ENCODE measurements at places on chromosomes 11 and 22.

GRCh38 chr11:121802542-121802941, 313.5 kb downstream of the BLID start:
- DNase-seq: no peak

DNA sequence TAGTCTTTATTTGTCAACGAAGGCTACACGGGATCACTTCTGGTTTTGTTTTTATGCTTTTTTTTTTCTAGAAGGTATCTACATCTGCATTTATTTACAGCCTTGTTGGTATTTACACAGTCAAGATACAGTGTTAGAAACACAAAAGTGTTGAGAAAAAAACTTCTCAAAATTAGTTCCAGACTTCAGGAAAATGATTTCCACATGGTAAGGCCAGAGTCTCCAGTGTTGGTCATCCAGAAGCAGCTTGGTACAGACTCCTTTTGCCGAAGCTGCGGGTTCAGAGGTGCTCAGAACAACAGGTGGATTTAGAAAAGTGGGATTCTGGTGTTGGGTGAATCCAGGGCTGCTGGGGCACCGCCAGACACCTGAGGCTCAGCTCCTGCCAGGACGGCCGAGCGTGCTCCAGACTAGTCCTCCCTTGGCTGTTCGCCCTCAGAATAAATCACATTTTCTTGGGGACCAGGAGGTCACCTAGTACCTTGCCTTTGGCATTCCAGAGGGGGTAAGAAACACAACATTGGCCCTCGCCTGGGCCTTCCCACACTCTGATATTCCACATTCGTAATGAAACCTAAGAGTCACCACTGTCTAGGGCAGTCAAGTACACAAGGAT, 78.7 kb upstream of the NARS2 start:
- no peak for DNase-seq

- no peak for DNase-seq
Observed at GRCh38 chr11:67419325-67420049, 4.0 kb downstream of the CARNS1 start.

GRCh38 chr11:117716521-117717440, 80.2 kb downstream of the DSCAML1 start:
- no peak for DNase-seq

GRCh38 chr11:108895579-108896480, 231.0 kb downstream of the DDX10 start:
- DNase-seq: peak; percentile 80

DNA sequence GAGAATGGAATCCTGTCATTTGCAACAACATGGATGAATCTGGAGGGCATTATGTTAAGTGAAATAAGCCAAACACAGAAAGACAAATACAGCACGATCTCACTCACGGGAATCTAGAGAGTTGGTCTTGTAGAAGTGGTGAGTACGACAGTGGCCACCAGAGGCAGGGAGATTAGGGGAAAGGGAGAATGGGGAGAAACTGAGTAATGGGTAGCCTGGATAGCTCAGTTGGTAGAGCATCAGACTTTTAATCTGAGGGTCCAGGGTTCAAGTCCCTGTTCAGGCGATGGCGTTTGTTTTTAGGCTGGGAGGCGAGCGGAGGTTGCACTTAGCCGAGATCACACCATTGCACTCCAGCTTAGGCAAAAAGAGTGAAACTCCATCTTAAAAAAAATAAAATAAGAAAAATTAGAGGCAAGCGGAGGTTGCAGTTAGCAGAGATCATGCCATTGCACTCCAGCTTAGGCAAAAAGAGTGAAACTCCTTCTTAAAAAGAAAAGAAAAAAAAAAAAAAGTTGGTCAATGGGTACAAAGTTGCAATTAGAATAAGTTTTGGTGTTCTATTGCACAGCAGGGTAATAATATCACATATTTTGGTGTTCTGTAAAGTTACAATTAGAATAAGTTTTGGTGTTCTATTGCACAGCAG, 95.7 kb upstream of the UBASH3B start:
- no peak for DNase-seq

DNA sequence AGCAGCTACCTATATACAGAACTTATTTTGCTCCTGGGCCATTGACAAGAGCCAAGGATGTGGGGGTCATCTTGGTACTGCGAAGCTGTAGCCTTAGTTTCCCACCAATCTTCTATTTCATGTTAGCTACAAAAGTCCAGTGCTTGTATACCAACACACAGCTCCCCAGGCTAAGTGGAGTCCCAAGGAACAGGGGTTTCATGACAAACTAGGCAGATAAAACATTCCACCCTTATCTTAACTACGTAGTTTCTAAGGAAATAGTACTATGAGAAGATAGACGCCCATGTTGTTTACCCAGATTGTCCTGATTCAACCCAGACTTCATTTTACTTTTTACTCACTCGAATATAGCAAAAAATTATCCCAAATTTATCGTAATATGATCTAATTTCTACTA, 218.5 kb downstream of the DYNC2H1 start:
- no peak for DNase-seq

- peak; percentile 49 for DNase-seq
Observed at GRCh38 chr22:46087816-46088277, 62.5 kb upstream of the PPARA start.

GRCh38 chr22:29726106-29726505, 6.3 kb downstream of the CABP7 start:
- DNase-seq: peak; percentile 64

GRCh38 chr22:21443057-21443734, 24.0 kb upstream of the TMEM191C start:
- no peak for DNase-seq

DNA sequence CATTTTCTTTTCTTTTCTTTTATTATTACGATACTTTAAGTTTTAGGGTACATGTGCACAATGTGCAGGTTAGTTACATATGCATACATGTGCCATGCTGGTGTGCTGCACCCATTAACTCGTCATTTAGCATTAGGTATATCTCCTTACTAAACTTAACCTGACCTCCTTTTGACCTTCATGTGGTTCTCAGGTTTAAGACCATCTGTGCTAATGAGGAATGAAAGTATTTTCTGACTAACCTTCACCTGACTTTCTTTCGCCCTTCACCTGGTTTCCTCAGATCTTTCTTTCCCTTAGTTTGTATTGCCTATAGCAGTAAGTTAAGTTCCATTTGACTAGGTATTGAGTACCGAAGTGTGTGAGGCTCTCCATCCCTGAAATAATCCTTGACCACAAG, 6.5 kb downstream of the EXPH5 start:
- DNase-seq: no peak

DNA sequence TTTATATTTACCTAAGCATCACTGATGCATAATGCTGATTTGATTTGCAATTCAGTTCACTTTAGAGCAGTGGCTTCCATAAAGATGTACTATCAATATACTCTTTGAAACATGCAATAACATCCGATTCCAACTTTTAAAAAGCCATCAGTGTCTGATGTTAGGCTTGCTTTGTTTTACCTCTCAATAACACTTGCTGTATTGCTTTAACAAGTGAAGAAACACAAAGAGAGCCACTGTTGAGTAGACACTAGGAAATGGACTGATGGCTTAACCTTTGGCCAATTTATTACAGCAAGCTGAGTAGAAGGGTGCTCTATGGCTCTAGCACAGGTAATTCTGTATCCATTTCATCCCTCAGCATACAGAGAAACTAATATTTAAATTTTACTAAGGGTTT, 122.1 kb downstream of the FCHSD2 start:
- DNase-seq: no peak

DNA sequence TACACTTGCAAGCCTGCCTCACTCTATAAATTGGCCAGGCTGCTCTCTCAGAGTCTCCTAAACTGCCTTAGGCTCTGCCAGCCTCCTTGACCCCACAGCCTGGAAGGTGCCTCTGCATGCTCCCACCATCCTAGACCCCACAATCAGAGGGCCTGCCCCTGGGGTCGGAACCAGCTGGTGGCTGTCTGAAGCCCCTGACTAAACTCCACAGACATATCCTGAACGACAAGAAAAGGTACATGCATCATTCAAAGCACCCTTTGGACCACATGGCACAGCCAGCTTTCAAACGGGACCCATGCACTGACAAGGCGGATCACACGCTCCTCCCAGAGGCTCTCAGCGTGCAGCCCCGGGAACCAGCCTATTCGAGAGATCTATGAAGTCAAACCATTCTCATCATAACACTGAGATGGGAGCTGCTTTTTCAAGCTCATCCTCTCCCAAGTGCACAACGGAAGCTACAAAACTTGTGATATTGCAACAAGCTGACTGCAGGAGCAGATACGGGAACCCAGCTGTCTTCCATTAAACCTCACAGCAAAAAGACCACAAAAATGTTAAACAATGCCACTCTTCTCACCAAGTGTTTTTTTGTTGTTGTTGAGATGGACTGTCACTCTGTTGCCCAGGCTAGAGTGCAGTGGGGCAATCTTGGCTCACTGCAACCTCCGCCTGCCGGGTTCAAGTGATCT, 8.1 kb downstream of the SHANK2 start:
- no peak for DNase-seq

DNA sequence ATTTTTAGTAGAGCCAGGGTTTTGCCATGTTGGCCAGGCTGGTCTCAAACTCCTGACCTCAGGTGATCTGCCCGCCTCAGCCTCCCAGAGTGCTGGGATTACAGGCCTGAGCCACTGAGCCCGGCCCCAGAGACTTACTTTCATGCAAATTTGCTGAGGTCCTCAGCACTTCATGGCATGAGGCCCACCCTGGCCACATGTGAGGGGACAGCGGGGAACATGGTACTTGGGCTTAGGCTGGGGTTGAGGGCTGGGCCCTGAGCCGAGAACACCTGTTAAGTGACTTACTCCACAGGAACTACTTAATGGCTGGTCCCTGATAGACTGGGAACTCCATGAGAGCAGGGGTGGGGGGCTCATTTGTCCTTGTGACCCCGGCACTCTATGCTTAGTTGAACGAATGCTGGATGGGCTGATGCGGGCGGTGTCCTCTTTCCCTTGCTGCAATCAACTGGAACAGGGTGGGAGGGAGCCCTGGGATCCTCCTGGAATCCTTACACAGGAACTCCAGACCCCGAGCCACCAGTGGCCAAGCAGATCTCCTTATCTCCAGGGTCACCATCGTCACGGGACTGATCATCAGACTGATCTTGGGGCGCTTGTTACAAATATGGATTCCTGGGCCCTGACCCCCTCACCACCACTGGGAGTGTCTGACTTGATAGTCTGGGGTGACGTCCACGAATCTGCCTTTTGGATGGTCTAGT, 1.0 kb downstream of the VSIG10L2 start:
- DNase-seq: no peak

DNA sequence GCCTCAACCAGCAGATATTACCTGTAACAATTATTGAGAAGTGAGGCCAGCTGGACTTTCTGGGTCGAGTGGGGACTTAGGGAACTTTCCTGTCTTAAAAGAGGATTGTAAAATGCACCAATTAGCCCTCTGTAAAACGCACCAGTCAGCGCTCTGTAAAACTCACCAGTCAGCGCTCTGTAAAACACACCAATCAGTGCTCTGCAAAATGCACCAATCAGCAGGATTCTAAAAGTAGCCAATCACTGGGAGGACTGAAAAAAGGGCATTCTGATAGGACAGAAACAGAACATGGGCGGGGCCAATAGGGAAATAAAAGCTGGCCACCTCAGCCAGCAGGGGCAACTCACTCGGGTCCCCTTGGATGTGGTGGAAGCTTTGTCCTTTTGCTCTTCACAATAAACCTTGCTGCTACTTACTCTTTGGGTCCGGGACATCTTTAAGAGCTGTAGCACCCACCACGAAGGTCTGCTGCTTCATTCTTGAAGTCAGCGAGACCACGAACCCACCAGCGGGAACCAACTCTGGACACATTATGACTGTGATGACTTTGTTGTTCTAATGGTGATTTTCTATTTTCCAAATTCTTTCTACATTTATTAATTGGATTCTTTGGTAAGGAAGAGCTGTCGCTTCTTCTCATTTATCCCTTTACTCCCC, 40.2 kb upstream of the FGF3 start:
- DNase-seq: no peak

DNA sequence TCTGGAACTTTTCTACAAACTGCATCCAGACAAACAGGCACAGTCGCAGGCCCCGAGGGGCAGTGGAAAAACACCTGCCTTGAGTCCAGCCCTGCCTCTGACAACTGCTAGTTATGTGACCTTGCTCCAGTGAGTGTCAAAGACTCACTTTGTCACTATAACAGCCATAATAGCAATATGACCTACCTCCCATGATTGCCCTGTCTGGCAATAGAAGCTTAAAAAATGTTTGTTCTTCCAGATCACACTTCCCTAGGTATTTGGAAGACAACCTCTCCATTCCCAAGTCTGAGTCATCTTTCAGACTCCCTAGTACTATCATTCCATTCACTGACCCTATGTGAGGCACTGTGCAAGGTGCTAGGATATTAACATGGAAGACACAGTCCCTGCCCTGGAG, 74.5 kb downstream of the RPL27A start:
- DNase-seq: no peak

DNA sequence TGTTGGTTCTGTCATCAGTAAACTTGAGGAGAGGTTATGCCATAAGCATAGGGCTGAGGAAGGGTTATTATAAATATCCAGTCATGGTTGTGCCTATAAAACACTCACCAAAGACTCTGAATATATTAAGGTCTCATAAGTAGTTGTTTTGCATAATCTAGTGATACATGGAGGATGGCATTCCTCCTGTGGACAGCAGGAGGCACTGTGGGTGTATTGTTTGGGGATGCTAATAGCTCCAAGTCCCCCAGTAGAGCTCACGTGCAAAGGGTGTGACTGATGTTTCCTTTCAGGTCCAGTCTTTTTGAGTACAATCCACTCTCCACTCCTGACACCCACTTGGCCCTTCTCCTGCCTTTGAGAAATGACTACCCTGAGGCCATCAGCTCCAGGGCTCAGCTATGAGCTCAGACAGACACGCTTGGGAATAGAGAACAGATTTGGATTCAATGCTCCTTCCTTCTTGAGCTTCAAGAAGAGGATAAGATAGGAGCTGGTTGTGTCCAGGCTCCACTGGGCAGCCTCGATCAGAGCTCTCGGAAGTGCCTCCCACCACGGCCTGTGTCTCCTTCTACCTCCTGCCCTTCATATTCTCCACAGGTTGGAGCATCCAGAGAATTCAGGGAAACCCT, 85.2 kb upstream of the IGLL5 start:
- DNase-seq: peak; percentile 46

DNA sequence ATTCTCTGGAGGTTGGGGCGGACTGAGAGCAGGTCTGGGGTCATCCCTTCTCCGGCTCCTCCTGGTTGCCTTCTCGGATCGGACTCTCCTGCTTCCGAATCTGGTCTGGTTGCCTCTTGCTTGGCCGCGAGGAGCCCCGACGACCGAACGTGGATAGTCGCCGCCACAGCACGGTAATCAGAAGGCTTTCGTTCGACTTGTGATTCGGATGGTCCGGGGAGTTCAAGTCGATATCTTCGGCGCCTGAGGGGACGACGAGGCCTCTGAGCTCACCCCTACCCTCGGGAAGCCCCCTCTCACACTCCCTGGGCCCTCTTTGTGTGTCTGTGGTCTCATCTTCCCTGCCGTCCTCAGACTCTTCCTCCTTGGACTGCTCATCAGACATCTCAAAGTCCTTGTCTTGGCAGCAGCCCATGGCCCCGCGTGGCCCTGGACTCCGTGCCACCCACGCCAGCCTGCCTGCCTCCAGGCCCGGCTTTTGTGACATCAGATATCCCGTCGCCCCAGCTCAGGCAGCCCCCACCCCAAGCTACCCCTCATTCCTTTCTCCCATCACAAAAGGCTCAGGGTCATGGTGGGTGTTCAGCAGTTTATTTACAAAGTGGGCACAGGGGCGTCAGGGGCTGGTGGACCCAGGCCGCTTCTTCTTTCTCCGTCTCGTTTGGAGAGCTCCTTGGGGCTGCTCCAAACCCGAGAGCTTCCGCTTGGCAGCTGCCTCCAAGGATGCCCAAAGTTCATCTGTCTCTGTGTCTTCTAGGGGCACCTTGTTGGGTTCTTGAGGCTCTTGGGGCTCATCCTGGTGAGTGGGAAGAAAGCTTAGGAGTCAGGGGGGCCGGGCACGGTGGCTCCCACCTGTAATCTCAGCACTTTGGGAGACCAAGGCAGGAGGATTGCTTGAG, at the start of gene TEX54:
Gene TEX54 (minus strand): TSS at position 506 of the 899 bp plus-strand sequence.
- DNase-seq: no peak

- no peak for DNase-seq
Observed at GRCh38 chr11:77249427-77249826, 52.1 kb downstream of the GDPD4 start.
